ENCODE measurements at places on chromosomes 7 and 10.
A peak's percentile ranks its signal among the peaks of the same experiment; 100 is the strongest.

DNA sequence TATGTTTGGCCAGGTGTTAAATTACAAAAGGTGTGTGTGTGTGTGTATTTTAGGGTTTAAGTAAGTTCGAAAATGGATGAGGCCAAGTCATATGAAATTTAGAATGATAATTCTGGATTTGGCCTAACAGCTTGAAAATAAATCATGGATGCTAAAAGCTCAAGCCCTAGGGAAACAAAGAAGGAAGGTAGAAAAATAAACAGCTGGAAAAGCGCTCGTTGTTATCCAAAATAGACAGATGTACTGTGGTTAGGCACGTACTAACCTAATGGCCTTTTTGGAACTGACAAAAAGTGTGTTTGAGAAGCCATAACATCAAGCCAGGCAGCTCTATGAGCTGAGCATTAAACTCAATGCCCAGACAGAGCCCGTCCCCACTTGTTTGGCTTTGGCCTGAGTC is 17.5 kb upstream of the PALS2 start:
- no peak for DNase-seq

GRCh38 chr7:20260223-20260622 is 43.0 kb upstream of the MACC1 start:
- DNase-seq: no peak

GRCh38 chr10:65778753-65779152 is 1147.1 kb upstream of the LRRTM3 start:
- no peak for DNase-seq

DNA sequence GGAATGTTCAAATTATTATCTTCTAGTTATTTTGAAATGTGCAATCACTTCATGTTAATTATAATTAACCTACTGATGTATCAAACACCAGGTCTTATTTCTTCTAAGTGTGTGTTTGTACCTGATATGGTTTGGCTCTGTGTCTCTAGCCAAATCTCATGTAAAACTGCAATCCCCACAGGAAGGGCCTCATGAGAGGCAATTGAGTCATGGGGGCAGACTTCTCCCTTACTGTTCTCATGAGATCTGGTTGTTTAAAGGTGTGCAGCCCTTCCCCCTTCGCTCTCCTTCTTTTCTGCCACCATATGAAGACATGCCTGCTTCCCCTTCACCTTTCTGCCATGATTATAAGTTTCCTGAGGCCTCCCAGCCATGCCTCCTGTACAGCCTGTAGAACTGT is 18.6 kb upstream of the PRKCQ start:
- DNase-seq: no peak

DNA sequence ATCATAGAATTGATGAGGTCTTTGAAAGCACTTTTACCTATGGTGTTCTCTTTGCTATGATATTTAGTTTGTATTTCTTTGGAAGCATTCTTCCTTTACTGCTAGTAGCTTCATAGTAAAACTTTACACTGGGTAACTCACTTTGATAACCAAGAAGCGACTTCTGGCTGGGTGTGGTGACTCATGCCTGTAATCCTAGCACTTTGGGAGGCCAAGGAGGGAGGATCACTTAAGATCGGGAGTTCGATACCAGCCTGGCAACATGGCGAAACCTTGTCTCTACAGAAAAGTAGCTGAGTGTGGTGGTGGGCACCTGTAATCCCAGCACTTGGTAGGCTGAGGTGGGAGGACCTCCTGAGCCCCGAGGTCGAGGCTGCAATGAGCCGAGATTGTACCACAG is 36.2 kb downstream of the CCDC126 start:
- DNase-seq: no peak

GRCh38 chr7:107043491-107043890 is 1.0 kb upstream of the PRKAR2B start:
- DNase-seq: no peak

DNA sequence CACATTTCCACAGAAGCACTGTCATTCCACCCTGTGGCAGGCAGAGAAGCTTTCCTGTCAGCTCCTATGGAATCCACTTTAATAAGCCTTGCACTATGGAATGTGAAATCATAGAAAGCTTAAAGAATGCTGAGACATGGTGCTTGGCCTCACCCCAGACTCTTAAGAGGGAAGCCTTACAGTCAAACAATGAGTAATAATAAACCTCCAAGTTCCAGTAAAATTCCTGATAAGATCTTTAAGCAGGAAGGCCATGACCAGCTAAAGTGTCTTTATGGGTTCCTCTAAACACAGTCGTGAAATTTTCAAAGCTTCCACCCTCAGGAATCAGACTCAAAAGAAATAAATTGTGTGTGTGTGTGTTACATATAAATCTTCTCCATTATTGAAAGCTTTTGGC is 11.9 kb upstream of the TEX36 start:
- DNase-seq: no peak

DNA sequence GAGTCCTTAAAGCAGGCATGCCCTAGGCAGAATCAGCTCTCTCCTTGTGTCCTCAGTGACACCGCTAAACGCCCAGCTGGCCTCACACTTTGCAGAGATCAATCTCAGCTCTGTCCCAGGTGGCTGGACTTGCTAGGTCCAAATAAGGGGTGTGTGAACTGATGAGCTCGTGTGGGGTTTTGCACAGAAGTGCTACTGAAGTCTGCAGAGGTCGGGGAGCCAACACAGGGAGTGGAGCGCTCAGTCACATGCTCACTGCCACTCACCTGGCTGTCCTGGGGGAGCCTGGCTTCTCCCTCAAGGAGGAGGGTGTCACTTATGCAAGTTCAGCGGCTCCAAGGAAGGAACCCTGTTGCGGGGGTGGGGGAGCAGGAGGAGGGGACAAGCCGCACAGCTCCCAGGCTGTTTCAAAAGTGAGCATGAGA is 2.0 kb downstream of the ELN start:
- no peak for DNase-seq

- DNase-seq: no peak
Measured at GRCh38 chr10:121556918-121557573, 41.2 kb downstream of the FGFR2 start.

- no peak for DNase-seq
Measured at GRCh38 chr7:37109843-37110242, 338.8 kb downstream of the ELMO1 start.

DNA sequence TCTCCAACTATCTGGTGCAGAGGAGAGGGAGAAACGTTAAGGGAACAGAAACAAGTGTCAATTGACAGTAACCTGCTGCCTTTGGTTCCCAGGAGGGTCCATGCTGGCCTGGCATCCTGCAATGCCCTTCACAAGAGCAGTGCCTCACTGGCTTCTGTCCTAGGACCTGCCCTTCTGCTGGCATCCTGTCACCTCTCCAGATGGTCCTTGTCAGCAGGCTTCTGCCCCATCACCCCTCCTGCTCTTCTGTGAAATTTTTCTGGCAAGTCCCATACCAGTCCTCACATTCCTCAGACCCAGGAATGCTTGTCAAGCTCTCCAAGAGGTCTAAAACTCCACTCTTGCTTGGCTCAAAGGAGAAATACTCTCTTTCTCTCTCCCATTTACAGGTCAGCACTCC is 34.2 kb downstream of the C10orf67 start:
- DNase-seq: no peak

DNA sequence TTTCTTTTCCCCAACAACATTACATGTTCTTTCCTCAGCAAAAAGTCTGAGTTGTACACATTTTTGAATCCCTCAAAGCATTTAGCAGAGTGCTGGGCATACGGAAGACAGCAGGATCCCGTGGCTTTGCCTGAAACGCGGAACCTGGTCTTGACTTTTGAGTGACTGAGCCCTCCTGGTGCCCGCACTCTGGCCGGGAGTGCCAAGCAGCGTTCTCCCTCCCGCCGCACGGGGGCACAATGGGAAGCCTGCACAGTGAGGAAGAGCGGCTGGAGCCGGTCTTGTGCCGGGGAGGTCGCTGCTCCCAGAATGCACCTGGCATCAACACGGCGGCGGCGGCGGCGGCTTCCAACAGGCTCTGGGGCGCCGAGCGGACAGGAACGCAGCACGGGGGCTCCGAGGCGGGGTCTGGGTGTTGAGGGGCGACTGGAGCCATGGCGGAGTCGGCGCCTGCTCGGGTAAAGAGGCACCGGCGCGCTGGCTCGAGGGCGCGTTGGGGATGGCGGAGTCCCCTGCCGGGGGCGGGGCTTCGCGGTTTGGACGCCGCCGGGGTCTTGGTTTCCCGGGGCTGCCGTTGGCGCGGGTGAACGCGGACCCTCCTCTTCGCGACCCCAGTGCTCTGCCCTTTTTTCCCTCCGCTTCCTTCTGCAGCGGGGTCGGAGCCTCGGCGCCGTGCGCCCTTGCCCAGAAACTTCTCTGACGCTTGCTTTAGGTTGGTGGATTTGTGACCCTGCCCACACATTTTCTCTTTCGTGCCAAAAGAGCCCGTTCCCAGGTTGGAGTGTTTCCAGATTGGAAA is at the start of gene ZNF212:
ZNF212 (plus strand) TSS at position 307 of the 799 bp plus-strand sequence; CDS start at position 435, 128 bp downstream.
- peak; percentile 78 for DNase-seq

DNA sequence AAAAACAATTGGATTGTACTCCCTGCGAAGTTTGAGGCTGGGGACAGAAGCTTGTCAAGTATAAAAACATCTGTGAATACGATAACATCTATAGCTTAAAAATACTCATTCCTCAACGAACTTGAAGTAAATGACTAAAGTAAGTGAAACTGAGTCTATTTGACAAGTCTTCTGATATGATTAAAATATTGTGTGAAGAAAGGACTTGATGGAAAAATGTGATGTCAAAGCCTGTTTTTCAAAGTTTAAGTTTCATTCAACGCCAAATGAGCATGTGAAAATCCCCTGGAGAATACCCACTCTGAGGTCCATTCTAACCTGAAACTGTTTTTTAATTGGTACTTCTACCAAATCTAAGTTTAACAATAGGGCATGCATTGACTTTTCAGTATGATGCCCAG is 122.3 kb upstream of the MDFIC start:
- DNase-seq: no peak

GRCh38 chr10:89185658-89186057 is 21.5 kb downstream of the CH25H start:
- DNase-seq: no peak

DNA sequence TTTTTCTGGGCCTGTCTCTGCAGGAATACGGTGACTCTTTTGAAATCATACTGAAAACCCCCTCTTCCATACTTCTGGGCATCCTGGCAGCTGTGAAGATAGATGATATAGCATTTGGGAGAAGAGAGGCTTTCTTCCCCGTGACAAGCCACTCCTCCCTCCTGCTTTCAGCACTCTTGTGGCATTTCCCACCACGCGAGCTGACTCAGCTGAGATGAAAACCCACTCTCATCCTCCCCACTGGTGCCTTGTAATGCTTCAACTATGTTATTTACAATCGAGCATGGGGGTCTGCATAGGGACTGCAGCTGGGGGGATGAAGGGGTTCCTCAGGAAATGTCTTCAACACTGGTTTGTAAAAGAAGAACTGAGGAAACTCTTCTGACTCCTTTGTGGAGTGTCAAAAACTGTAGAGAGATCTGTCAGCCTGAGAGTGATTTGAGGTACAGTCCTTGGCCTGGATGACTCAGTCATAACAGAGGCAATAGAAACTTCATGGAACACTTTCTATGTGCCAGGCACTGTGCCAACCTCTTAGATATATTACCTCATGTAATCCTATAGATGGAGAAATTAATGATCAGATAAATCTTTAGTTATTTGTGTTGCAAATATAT is 1.7 kb upstream of the TBATA start:
- no peak for DNase-seq

DNA sequence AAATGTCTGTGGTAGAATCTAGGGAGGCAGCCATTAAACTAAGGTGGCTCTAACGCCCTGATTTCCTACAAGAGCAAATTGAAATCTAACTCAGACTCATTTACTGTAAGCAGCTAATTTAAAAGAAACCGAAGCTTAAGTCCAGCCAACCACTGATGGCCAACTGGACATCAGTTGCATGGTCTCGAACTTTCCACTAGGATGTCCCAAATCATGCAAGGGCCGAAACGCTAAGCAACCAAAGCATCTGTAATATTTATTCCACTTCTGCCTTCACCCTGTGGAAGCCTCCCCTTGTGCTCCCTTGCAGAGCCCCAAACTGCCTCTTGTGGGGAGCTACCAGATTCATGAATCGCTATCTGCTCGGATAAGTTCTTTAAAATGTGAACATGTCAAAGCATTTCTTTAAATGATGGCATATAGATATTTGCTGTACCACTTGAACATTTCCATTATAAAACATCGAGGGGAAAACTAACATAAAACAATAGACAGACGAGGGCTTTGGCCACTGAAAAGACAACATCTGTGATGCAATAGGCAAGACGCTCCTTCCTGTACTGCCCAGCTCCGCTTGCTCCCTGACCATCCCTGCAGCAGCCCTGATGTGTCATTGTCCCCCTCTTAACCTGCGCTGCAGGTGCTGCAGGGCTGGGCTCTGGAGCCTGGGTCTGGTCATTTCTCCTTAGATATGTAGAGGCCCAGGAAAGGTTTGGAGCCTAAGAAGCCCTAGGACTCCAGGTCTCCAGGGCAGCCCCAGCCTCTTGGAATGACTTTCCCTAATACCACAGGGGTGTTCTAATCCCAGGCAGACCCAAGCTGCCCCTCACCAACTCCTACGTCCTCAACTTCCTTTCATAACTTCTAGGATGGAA is 2.9 kb upstream of the RBP3 start:
- no peak for DNase-seq

Measured in activated CD8-positive, alpha-beta memory T cell treated with anti-CD3 and anti-CD28 coated beads for 4 hours (primary cell).